Kidney epithelial cell (primary cell): ENCODE measurements at places on chromosomes 4 and X.

DNA sequence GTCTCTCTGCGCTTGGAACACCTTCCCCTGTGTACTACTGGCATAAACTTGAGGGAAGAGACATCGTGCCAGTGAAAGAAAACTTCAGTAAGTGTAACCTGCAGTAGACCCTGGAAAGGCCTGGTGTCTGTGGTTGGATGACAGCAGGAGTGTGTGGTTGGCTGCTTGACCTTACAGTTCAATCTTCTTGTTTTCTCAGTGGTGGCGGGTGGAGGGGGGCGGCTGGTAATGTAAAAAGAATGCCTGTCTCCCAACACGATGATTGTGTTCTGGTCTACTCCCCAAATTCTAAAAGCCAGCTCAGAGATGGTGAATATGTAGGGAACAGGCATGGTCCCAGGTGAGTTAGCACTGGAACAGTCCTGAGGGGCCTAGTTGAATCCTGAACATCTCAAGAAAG is 18.6 kb downstream of the PSMD10 start:
- DNase-seq, result peak; percentile 28

DNA sequence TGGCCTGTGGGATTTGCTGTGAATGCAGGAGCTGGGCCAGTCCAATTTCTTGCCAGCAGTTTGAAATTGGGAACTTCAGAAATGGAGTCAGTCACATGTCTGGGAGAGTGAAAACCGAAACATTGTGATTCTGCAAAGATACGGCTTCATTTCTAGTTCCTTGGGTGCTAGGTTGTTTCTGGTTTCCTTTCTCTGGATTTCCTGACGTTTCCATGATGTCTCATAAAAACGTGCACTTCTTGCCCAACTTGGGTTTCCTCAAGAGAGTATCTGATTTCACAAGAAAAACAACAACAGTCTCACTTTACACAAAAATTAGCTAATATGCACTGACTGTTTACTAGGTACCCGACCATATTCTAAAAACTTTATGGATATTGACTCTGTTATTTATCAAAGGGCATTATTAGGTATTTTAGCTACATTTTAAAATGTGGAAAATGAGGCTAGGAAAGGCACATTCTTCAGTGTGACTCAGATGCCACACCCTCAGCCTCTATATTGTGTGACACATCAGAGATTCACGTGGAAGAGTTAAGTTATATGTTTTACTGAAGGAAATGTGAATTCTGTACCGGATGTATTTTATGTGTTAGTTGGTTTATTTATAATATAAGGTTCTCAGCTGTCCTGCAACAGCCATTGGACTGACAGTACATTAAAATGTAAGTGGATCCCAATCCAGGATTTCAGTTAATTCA is 225.0 kb upstream of the PUDP start:
- DNase-seq, result no peak

DNA sequence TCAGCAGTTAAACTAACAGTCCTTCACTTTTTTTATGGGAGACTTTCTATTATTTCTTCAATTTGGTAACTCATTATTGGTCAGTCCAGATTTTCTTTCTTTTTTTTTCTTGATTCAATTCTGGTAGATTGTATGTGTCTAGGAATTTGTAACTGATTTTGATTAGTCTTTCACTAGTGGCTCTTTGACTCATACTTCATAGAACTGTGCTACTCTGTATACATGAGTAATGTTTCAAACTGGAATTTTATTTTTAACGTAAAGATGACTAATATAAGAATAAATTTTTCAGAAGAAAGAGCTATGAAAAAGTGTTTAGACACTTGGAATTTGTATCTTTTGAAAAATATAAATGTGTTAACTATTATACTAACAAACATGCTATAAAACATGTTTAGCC is 813.0 kb downstream of the TRAM1L1 start:
- DNase-seq, result no peak

DNA sequence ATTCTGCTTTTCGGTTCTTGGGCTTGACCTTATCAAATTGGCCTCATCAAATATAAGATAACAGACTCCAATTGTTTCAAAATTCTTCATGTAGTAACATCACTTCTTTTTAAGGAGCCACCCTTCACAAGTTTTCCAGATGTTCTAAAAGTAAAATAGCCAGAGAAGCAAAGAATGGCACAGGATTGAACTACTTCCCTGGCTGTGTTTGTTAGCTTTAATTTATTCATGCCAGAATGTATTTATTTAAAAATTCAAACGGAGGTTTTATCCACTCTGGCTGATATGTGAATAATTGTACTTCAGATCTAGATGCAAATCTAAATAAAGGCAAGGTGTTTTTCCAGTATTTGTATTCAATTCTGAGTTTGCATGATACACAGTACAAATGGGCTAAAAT is 581.3 kb upstream of the TENM3 start:
- no peak for DNase-seq

- no peak for DNase-seq
Measured at GRCh38 chr4:185534866-185535611, at the start of gene PDLIM3. Gene PDLIM3 (minus strand): TSS chr4:185535507. CDS start chr4:185535434, 73 bp downstream.

DNA sequence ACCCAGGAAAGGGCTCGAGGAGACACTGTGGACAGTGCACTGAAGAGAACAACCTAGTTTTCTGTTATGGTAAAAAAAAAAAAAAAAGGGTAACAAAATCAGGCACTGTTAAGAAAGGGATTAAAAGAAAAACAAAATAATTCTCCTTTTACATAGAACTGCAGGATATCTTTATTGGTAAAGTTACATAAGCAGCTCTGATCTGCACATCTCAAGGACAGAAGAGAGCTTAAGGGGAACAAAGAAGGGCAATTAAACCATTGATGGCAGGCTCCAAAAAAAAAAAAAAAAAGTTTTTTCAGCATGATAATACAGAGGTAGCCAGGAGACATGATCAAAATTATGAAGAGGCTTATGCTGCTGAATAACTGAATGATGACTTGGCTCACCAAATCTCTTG is 85.0 kb downstream of the HDAC8 start:
- no peak for DNase-seq

- DNase-seq, result no peak
Measured at GRCh38 chr4:186151499-186151898, 39.9 kb upstream of the CYP4V2 start.

- no peak for DNase-seq
Measured at GRCh38 chr4:2800691-2801596, 8.1 kb downstream of the SH3BP2 start.

DNA sequence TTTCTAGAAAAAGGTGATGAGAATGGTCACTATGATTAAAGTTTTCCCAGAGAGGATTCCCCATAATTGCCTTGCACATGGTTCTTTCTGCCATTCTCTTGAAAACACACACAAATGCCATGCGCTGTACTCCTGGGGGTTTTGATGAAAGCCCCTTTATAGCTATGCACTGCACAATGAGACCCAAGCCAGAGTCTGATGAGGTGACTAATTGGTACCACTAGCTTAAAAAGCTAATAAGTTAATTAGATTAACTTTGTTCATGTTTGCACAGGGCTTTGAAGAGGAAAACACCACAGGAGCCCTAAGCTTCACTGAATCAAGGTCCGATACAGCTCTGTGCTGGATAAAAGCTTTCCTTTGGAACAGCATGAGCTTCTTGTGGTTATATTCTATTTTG is 132.2 kb downstream of the NKX6-1 start:
- DNase-seq, result no peak

DNA sequence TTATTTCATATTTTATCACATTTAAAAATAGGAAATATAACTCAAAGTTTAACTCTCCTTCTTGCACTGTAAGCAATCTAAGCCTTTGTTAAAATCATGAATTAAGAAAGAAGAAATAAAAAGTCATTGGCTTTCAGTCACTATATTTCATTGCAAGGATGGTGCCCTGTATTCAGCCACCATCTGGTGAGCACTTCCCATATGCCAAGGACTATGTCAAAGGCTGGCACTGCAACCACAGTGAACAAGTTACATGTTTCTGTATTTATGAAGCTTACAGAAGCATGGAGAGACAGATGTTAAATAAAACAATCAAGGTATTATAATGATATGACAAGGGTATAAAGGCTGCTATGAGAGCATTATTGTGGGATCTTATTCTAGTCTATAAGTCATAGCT is 68.6 kb downstream of the PRKG2 start:
- no peak for DNase-seq

- no peak for DNase-seq
Measured at GRCh38 chr4:7280926-7281690, 88.8 kb downstream of the SORCS2 start.

- DNase-seq, result no peak
Measured at GRCh38 chr4:130747842-130748241, 1651.9 kb downstream of the C4orf33 start.

DNA sequence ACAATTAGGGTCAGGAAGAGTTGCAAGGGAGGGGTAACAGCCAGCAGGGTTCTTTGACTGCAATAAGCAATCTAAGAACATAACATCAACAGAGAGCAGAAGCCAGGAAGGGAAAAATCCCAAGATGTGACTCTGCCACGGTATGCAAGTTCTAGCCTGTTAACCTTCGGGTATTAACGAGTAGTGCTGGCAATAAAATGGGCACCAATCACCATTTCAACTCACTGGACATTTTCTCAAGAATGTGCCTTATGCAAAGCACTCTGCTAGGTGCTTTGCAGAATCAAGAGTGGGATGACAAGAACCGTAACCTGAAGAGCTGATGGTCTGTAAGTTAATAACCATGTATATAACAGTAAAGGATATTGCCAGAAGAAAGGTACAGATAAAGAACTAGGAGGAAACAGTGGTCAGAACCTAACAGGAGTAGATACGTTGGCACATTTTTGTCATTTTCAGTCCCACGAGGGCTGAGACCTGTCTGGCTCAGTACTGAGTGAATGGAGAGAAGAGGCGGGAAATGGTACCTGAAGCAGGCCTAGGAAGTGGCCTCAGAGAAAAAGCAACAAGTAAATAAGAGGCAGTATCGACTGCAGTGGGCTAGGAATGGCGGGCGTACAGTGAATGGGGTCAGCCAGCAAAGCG is 2.7 kb downstream of the ELOVL6 start:
- no peak for DNase-seq

DNA sequence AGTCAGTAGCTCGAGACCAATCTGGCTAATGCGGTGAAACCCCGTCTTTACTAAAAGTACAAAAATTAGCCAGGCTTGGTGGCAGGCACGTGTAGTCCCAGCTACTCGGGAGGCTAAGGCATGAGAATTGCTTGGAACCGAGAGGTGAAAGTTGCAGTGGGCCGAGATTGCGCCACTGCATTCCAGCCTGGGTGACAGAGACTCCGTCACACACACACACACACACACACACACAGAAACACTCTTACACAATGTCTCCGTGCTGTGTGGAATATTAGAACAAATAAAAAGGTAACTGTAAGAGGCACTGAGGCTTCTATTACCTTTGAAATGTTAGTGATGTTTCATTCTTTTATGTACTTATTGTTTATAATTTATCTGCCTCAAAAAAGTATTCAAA is 326.6 kb downstream of the GPAT3 start:
- DNase-seq, result no peak

- no peak for DNase-seq
Measured at GRCh38 chrX:8304668-8305067, 133.6 kb upstream of the VCX2 start.

DNA sequence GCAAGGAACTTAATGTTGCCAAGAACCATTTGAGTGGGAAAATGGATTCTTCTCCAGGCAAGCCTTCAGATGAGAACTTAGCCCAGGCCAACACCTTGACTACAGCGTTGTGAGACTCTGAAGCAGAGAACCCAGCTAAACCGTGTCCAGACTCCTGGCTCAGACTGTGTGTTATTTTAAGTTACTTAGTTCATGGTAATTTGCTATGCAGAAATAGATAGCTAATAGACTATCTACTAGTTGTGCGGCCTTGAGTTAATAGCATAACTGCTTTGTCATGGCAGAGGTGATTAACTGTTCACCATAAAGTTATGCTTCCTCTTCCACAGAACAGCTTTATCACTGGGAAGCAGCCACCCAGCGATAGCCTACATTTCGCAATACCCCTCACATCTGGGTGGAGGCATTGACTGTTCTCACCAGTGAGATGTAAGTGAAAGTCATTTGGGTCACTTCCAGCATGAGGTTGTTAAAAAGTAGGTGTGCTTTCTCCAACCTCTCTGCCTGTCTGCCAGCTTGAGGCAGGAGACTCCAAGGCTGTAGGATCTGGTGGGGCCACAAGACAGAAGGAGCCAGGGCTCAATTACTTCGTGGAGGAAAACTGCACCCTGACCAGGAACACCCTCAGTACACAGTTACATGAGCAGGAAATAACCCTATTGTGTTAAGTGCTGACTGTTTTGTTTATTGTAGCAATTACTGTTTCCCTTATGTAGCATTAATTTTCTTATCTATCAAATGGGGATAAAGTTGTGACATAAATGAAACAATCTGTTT is 94.2 kb downstream of the GPAT3 start:
- no peak for DNase-seq

DNA sequence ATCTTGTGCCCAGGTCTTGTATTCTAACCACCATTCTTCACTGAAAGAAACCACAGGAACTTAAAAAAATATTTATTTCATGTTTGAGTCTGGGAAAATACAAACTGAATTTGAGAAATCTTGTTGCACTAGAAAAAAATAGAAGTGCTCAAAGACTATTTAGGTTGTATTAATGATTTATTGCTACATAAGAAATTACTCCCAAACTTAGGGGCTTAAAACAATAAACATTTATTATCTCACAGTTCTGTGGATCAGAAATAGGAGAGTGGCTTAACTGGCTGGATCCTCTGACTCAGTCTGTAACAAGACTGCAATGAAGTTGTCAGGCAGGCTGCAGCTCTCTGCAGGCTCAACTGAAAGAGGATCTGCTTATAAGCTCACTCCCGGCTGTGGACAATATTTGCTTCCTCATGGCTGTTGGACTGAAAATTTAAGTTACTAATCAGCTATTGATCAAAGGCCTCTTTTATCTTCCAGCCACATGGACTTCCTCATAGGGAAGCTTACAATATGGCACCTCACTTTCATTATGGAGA is 295.4 kb upstream of the FAM241A start:
- DNase-seq, result no peak
